ENCODE measurements at places on chromosomes 6 and 20. TPM values are rescaled to one million over a fixed set of nuclear protein-coding genes. Genes with fewer than 3 reads are reported as not detected.

DNA sequence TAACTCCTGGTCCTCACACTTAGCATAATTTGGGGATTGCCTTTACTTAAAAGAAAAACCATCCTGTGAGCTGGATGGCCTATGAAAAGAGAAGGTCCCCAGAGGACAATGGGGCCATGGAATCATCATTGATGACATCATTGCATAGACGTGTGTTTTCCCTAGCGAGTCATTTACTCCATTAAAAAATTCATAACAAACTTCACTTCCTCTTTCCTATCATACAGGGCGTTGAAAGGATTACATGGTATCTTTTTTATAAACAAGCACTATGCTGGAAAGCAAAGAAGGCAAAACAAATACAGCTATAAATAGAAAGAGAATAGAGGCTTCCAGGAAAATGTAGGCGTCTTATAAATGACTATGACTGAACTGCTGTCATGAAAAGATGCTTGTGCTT, 11.3 kb upstream of the COL12A1 start:
- no peak for DNase-seq

GRCh38 chr6:76677017-76677416, 604.6 kb upstream of the IMPG1 start:
- no peak for DNase-seq

- no peak for DNase-seq
Observed at GRCh38 chr6:156943816-156944215, 166.6 kb downstream of the ARID1B start.

GRCh38 chr6:67285770-67286495, 1349.1 kb upstream of the ADGRB3 start:
- no peak for DNase-seq

The TRIM40 gene
- not detected for total RNA-seq

GRCh38 chr20:38303908-38304379, at the start of gene BPI:
BPI (plus strand) TSS chr20:38304156; CDS start chr20:38304224, 68 bp downstream.
- no peak for DNase-seq

- DNase-seq: no peak
Observed at GRCh38 chr20:35271073-35271882, 6.6 kb downstream of the MMP24OS start.

DNA sequence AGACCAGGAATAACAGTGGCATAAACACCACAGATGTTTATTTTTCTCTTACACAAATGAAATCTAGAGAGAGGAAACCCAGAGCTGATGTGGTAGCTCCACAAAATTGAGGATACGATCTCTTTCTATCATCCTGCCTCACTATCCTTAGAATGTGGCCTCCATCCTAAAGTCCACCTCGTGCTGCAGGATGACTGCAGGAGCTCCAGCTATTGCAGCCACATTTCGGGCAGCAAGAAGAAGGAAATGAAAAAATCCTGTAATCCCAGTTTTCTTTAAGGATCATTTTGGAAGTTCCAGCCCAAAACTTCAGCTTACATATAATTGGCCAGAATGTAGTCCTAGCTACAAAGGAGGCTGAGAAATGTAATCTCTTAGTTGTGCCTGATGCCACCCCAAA, 41.2 kb upstream of the ARFGEF2 start:
- DNase-seq: no peak

DNA sequence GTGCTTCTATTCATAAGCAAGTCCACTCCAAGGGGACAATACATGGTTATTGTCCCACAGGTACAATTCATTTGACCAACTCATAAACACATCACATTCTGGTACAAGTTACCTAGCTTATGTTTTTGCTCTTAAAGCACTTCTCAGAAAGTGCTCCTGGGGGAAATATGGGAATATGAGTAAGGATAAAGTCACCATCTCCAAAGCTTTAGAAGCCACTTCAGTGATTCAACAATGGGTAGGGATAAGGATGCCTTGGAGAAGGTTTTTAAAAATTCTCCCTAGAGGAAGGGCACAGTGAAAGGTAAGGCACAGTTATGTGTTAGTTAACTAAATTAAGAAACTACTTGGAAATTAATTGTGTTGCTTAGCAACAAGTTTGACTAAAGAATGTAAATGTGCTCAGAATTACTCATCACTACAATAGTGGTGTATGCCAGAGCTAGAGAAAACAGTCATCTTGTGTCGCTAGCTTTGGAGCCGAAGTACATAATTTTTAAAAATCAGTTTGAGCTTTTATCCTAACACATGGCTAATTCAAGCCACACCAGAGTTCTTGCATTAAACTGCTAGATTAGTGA, 39.5 kb upstream of the LAMP5 start:
- DNase-seq: no peak

DNA sequence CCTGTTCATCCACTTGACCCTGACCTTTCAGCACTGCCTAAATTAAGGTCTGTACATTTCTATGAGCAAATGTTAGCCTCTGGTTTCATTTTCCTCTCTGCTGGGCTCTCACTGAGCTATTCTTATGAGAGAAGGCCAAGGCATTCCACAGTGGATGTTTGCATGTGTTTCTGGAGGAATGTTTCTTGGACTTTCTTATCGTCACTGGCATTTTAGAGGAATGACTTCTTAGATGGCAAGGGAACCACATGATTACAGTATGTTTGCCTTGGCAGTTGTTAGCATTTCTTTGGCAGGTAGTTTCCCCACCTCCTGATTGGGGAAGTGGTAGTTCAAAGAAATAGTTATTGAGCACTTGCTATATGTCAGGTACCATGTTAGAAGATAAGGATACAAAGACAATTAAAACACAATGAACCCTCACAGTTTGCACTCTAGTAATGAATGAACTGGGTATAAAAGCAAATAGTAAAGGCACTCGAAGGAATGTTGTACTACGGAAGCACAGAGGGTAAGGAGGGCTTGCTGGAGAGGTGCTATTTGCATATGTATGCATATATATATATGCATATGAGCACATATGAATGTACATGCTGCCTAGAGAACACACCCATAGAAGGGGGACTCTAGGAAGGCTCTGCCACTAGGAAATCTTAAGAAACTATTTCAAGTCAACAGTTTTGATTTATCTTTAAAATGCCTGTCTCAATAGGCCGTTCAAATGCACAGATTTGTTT, 307.4 kb downstream of the EYA4 start:
- no peak for DNase-seq

DNA sequence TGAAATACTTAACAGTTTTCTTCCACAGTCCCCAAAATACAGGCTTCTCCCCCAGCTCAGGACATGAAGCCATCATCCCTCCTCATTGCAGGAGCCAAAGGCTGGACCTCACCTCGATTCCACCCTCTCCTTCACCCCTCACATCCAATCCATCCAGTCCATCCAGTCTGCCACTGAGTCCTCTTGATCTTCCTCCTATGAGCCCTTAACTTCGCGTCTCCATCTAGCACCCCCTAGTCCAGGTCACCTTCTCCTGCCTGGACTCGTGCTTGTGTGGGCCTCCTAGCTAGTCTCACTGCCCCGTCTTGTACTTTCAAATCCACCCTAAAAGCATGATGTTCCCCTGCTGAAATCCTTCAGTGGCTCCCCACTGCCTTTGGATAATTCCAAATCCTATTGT, 3.3 kb downstream of the TRIB3 start:
- no peak for DNase-seq

GRCh38 chr20:17369506-17369905, 142.7 kb downstream of the PCSK2 start:
- no peak for DNase-seq

The SYNDIG1 gene
- 0.49 TPM for total RNA-seq

DNA sequence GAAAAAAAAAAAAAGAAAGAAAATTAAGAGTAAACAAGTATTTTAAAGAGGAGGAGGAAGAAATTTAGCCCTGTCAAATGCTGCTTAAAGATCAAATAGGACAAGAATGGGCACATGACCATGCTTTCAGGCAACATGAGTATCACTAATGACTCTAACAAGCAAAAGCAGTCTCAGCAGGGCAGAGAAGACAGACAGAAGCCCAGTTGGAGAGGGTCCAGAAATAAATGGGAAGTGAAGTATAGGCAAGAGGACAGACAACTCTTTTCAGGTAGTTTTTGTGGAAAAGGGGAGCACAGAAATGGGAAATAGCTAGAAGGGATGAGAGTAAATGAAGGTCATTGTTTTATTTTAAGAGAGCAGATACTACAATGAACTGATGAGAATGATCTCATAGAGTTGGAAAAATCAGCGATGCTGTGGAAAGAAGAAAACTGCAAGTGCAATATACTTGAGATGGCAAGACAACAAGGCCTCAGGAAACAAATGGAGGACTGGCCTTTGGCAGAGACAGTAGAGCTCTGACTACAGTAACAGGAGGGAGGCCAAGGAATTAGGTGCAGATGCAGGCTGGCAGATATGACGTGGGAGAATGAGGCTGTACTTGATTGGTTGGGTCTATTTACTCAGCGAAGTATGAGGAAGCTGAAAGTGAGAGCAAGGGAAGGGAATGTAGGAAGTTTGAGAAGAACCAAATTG, 40.3 kb downstream of the KIF6 start:
- no peak for DNase-seq

GRCh38 chr20:2900845-2901592, 27.7 kb downstream of the PTPRA start:
- DNase-seq: no peak

The CYP39A1 gene
- total RNA-seq: 2.1 TPM

GRCh38 chr6:9647071-9647445, 767.8 kb downstream of the TFAP2A start:
- no peak for DNase-seq

DNA sequence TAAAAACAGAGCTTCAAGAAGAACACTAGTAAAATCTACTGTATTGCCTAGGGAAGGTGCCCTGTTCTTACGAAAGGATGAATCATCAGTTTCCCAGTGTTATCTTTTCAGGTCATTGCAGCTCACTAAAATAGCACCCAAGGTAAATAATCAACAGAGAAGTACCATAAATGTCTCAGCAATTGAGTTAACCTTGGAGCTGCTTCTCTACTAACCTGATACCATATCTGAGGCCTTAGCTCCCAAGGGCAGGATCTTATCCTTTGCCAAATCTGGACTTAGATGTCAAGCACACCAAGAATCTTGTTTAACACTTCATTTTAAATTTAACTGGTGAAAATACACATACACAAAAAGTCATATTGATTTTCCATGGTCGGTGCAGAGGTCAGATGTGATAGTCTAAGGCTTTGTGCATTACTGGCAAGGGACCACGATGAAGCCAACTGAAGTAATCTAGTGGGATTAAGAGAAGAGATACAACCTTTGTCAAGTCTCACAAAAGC, 81.5 kb downstream of the EDN1 start:
- no peak for DNase-seq

- no peak for DNase-seq
Observed at GRCh38 chr20:64145458-64146300, 18.6 kb upstream of the MYT1 start.

GRCh38 chr6:93746892-93747291, 327.5 kb upstream of the EPHA7 start:
- no peak for DNase-seq

All from neural crest cell (in vitro differentiated cells).